ENCODE measurements at places on chromosomes 6 and 20.

DNA sequence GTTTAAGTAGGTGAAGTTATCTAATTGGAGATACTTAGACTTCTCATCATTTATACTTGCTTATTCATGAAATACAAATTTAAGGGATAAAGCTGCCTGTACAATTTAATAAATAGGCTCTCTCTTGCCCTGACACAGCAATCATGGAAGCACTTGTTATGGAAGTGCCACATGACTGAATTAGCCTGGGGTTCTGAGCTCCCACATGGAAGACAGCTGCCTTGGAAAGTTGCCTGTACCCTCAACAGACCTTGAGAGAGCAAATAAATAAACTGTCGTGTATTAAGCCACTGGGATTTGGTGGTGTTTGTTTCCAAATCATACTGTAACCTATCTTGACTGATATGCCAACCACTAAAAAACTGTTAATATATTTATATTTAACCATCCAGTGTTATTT, 87.0 kb upstream of the RSPO3 start:
- DNase-seq: no peak

GRCh38 chr6:81944661-81945060, 192.2 kb upstream of the TENT5A start:
- DNase-seq: no peak

GRCh38 chr20:15122613-15123012, 785.2 kb upstream of the FLRT3 start:
- no peak for DNase-seq

GRCh38 chr6:124956018-124956417, 6.2 kb upstream of the RNF217 start:
- DNase-seq: no peak

- DNase-seq: no peak
These were observed 5.9 kb upstream of the SULF2 start for GRCh38 chr20:47791084-47791599.

All from liver (tissue), 10 donors.